ENCODE measurements at places on chromosomes 11 and 22.

DNA sequence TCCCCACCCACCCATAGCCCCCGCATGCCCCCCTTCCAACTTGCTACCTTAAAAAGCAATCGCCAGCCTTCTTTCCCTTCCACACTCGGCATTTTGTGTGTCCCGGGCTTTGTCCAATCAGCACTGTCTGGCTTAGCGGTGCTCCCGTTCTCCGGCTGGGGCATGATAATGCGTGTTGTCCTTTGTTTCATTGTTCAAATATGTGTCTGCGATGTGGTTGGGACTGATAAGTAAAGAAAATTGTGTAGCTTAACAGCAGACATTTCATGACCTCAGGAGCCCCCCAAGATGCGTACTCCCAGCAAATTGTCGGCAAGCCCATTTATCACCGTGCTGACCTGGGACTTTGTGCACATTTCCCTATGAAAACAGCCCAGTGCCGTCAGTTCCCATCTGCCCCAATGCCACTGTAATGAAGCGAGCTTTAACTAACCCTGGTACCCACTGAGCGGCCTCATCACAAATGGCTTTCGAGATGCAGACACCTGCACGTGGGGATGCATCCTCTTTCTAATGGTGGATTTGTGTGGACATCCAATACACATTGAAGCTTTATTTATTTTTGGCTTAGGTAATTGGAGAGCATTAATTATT lies 167.0 kb upstream of the E2F8 start:
- no peak for DNase-seq

GRCh38 chr11:111523343-111523742 lies 8.8 kb downstream of the HOATZ start:
- DNase-seq = no peak

- DNase-seq = no peak
Measured at GRCh38 chr22:19795617-19796008, 35.0 kb downstream of the TBX1 start.

DNA sequence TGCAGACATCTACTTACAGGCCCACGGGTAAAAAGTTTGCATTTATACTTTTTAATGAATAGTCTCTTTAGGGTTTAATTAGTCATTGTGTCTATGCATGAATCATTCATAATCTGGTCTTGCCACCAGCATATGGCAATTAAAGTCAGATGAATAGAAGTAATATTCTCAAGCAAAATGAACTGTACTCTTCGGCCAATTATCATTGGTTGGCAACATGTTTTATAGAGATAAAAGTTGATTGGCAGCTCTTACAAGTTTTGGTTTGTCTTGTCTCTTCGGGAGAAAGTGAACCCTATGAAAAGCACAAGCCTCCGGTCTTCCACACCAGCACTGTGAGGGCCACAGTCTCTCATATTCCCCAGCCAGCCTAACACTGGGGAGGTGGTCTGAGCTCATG lies 97.8 kb downstream of the OSBP2 start:
- DNase-seq = no peak

- DNase-seq = peak; percentile 69
Measured at GRCh38 chr11:101996111-101996510, 51.1 kb upstream of the CFAP300 start.

DNA sequence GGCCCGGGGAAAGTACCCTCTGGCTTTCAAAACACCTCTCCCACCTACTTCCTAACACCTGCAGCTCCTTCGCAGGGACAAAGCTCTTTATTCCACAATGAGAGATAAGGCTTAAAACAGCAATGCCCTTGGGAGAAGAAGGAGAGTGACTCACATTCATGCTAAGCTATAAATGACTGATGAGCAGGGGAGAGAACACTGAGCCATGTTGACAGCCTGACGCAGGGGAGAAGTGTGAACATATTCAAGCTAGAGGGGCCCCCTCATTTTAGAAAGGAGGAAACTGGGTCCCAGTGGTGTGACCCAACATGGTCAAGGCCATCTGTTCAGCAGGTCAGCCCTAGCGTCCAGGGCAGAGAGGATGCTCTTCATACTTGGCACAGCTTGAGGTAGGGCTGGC lies 171.8 kb downstream of the DSCAML1 start:
- no peak for DNase-seq

DNA sequence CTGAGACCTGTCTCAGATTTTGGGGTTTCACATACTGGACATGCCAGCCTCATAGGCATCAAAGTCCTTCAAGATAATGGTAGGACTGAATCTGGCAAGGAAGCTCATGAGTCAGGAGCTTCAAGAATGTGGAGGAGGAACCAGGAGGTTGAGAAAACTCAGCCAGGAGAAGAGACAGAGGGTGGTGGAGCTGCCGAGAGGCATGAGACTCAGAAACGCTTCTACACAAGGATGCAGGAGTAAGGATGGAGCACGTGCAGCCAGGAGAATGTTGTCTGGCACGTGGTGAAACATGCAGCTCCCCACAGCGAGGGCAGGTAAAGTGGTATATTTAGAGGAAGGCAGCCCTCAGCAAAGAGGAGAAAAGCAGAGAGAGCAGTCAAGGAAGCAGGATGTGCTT lies 148.7 kb upstream of the ISX start:
- no peak for DNase-seq

DNA sequence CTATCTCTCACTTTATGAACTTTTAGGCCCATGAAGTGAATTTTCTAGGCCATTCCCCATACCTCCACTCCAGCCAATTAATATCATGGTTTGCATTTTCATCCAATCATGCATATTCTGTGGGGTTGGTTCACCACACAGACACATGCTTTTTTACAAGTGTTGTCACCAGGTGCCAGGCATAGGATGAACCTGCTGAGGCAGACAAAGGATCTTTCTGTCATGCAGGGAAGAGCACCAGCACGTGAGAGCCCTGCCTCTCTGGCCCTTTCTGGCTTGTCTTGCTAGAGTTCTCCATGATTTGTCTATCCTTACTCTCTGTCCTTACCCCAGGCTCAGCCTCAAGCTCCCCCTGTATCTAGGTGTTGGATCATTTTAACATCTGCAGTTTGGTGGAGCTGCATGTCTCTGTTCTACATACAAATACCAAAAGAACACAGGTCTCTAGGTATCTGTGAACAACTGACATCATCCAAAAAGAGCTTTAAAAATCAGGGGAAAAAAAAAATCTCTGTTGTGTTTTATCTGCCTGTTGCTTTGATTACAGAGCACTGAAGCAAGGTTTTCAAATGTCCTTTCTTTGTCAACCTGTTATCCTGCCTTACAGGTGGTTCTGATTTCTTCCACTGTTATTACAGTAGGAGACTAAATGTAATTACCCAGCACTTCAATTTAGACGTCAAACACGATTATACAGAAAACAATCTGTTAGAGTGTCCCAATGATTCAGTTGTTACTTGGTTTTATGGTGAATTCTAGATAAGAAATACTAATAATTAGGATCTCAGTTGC lies 58.4 kb upstream of the GRAMD1B start:
- DNase-seq = no peak

- DNase-seq = no peak
Measured at GRCh38 chr11:78253797-78254196, 65.1 kb downstream of the USP35 start.

GRCh38 chr11:8997451-8997850 lies 6.3 kb downstream of the NRIP3 start:
- DNase-seq = no peak

GRCh38 chr11:20177136-20177535 lies 16.9 kb upstream of the DBX1 start:
- DNase-seq = no peak

DNA sequence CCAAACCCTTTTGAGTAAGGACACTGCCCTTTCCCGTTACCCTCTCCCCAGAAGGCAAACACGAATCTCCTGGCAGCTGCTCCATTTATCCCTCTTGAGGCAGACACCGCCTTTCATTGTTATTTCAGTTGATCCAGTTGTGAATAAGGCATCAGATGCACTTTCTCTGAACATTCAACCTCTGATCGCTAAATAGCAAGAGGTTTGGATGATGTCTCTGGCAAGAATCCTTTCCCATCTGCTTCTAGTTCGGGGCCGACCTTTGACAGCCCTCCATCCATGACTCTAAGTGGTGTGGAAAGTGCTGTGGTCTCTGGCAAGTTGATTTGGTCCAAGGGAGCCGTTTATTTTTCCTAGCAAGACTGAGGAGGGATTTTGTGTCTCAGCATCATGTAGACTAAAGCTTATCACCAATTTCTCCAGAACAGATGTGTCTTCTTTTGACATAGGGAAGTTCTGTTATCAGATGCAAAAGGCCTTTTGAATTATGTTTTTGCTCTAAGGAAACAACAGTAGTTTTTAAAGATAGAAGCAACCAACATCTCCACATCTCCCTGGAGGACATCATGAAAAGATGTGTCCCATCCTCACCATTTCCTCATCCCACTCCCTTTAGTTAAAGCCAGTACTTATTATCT lies 123.6 kb downstream of the CCDC34 start:
- DNase-seq = no peak

- no peak for DNase-seq
Measured at GRCh38 chr11:108732395-108732794, 67.5 kb downstream of the DDX10 start.

GRCh38 chr11:65793625-65794400 lies 7.0 kb downstream of the OVOL1 start:
- no peak for DNase-seq

DNA sequence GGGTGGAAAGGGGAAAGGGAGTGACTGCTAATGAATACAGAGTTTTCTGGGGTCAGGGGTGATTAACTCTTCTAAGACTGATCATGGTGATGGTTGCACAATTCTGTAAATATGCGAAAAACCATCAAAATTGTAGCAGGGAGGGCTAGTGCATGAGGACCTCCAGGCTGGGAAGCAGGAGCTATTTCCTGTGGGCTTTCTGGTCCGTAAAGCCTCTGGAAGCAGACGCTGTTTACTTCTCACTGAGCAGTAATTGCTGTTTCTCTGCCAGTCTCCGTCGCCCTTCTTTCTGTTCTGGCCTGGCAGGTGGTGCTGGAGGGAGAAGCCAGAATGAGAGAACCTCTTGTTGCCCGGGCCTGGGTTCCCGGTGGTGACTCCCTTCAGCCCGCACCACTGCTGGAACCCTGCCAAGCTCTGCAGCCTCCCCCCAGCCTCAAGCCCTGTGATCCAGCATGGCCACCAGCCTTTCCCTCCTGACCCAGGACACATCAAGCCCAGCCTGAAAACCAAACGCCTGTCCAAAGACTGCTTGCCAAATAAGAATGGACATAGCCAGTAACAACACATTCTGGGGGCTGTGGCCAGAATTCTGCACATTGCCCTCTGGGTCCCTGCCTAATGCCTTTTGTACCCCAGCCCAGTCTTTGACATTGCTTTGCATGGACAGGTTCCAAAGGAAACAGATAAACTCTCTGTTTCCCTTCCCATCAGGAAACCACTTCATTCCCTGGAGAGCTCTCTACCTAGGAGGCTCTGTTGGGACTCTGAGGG lies 201.0 kb upstream of the NAV2 start:
- DNase-seq = peak; percentile 40

DNA sequence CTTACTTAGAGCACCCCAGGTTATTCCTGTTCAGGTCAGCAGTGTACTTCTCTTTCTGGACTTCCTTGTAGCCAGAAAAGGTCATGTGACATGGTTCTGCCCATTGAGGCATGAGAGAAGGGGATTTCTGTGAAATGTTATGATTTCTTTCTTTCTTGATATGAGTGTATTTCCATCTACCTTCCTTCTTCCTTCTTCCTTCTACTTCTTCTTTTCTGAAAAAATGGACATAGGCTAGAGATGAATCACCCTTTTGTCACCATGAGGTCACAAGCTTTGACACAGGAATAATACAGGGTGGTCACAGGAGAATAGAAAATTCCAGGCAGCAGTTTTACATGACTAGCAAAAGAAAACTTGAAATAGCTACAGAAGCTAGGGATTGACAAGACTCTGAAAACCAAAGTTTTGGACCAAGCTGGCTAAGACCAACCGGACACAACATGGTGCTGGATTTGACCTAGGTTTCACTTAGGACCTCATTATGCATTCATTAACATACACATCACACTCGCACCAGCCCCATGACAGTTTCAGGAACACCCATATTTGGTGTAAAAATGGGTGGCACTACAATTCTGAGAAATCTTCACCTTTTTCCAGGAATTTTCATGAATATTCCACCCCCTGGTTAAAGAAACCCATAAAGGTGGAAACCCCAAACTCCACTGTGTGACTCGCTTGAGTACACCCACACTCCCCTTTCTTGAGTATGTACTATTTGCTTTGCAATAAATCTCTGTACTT lies 21.2 kb upstream of the MAP6 start:
- no peak for DNase-seq

DNA sequence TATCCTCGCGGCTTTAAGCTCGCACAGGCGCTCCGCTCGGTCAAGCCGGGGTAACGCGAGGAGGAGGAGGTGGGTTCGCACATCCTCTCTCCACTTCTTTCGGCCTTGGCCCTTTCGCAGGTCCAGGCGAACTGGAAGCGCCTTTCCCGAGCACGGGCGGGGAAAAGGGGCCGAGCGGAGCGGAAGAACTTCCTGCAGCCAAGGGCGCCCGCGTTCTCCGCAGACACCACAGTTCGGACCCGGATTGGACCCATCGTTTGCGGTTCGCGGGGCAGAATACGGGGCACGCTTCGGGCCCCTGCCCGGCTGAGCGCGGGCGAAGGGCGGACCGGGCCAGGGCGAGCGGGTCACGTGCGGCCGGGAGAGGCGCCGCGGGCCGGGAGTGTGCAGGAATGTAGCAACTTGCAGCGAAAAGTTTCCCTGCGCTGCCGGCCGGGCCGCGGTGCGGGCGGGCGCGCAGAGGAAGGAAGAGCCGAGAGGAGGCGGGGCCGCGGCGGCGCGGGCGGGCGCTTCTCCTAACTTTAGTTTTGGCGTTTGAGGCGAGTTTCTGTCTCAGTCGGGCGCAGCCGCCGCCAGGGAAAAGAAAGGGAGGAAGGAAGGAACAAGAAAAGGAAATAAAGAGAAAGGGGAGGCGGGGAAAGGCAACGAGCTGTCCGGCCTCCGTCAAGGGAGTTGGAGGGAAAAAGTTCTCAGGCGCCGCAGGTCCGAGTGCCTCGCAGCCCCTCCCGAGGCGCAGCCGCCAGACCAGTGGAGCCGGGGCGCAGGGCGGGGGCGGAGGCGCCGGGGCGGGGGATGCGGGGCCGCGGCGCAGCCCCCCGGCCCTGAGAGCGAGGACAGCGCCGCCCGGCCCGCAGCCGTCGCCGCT lies at the start of gene YAP1:
Gene YAP1, plus strand, starts transcription at position 552 of the 865 bp plus-strand sequence. CDS start 402 bp downstream, outside the sequence.
- DNase-seq = no peak

DNA sequence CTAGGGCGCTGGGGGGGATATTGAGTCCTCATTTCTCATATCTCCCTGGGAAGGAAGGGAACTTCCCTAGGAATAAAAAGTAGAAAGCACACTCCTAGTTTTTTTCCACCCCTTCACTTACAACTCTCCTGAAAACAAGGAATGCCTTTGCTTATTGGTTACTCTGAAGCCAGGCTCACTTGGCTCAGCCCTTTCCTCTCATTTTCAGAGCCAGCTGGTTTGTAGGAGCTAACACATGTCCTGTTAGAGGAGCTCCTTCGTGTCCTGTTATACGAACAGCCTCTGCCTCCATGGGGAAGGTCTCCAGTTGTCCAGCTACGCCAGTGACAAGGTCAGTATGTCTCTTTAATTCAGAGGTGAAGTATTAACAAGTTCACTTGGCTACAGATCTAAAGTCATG lies 17.6 kb downstream of the ALKBH8 start:
- DNase-seq = no peak

GRCh38 chr11:61690706-61691379 lies 10.7 kb downstream of the DAGLA start:
- peak; percentile 77 for DNase-seq

- DNase-seq = no peak
Measured at GRCh38 chr22:42922374-42923191, 65.5 kb upstream of the ARFGAP3 start.

All from NCI-H2171 treated with DMSO at 0.1 percent for 48 hours (cell line).